Activated gamma-delta T cell treated with Interleukin-2 at 50 U/mL for 16 hours (primary cell): ENCODE measurements at places on chromosomes 4 and X.

GRCh38 chrX:81174286-81174685 lies 27.4 kb downstream of the HMGN5 start:
- no peak for DNase-seq

- DNase-seq: no peak
Observed at GRCh38 chrX:136598631-136599030, 49.3 kb upstream of the CD40LG start.

GRCh38 chr4:104032896-104033295 lies 313.1 kb upstream of the TACR3 start:
- DNase-seq: no peak

GRCh38 chr4:115234405-115235093 lies 121.1 kb upstream of the NDST4 start:
- DNase-seq: no peak

DNA sequence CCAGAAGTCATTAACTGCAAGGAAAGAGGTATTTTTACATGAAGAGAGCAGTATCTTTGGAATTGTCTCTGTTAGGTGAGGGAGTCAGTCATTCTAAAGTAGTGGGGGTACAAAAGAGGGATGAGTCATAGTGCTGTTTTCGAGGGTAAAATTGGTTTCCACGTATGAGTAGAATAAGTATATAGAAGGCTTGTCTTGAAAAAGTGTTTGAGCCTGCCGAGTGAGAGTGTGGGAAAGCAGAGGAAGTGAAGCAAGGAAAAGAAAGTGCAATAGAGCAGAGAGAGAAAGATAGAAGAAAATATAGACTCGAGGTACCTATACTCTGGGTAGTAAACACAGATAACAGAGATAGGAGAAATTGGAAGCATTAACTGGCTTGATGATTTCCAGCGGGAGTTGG lies 696.4 kb downstream of the DMD start:
- no peak for DNase-seq

DNA sequence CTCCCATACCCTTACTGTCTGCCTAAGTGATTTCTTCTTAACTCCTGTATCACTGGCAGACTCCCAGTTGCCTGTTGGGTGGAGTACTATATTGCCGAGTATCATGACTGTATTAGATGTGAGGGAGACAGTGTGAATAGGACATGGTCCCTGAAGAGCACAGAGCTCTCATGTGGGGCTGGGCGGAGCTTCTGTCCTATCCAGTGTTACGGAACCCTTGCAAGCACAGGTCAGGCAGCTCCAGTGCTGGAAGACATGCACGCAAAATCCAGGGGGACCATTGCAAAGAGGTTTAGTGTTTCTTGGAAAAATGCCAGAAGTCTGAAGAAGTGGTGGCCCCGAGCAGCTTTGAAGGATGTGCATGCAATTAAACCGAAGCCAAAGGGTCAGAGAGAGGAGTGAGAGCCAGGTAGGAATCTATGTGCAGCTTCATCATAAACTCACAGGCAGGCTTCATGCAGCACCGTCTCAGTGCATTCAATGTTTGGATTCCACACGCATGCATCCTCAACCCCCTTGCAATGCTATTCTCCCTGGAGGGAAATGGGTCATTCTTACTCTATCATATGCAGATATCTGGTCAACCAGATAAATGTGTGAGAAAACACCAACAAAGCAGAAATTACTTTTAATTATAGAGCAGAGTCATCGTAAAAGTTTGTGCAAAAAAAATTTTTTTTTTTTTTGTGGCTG lies 49.7 kb upstream of the DHRSX start:
- DNase-seq: no peak

GRCh38 chr4:46505131-46505530 lies 115.2 kb upstream of the GABRA2 start:
- no peak for DNase-seq

- DNase-seq: no peak
Observed at GRCh38 chr4:184599492-184600135, 49.6 kb downstream of the CASP3 start.
